ENCODE measurements at places on chromosomes 4 and X.

DNA sequence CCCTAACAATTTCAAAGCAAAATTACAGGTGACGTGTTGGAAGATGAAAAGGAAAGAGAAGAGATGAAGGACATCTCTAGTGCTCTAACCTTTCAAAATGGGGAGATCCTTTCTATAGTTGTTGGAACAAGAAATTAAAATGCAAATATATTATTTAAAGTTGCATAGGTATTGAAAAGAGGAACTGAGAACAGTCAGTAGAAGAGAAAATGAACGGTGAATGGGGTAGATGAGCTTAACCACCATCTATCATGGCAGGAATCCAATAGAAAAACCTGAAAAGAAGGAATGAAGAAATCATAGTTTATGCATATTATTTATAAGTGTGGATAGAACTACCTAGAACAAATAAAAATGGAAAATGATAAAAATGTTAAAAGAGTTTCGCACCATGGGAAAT is 42.0 kb downstream of the ANXA5 start:
- no peak for DNase-seq

- DNase-seq, result no peak
Observed at GRCh38 chr4:107900508-107900907, 30.8 kb upstream of the CYP2U1 start.

- DNase-seq, result peak; percentile 2
Observed at GRCh38 chr4:94486372-94486801, 34.6 kb downstream of the PDLIM5 start.

DNA sequence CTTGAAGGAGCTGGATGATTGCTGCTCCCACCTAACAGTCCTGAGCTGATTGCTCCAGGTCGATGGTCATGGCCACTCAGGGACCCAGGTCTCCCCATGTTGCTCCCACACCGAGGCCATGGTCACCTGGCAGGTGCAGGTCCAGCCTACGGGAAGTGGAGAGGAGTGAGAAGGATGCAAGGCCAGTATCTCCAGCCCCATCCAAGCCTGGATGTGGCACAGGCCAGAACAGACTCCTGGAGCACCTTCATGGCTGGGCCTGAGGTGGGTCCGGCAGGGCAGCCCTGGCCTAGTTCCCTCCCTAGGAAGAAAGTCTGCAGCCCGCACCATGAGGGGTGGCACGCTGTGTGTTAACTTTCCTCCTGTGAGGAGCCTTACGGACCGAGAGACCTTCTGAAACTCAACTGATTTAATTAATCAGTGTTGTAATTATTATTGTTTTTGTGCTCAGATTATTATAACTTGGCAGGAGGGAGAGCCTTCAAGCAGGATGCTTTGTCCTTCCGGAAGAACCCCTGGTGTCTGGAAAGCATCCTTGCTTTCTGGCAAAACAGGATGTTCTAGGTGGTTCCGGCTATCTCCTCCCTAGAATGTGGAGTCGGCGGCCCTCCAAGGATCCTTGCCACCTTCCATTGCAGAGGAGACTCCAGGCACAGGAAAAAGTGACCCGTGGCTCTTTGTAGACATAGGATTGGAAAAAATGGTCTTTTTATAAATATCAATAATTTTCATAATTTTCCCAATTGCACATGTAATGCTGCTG is 92.3 kb upstream of the ADRA2C start:
- no peak for DNase-seq

GRCh38 chrX:119398974-119399771 is at the start of gene SLC25A43:
Gene SLC25A43 (plus strand): TSS chrX:119399336. CDS start chrX:119399404, 68 bp downstream.
- no peak for DNase-seq

DNA sequence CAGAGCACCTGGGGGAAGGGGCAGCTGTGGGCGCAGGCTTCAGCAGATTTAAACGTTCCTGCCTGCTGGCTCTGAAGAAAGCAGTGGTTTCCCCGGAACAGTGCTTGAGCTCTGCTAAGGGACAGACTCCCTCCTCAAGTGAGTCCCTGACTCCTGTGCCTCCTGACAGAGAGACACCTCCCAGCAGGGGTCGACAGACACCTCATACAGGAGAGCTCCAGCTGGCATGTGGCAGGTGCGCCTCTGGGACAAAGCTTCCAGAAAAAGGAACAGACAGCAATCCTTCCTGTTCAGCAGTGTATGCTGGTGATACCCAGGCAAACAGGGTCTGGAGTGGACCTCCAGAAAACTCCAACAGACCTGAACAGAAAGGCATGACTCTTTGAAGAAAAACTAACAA is 68.1 kb downstream of the ZC4H2 start:
- DNase-seq, result no peak

DNA sequence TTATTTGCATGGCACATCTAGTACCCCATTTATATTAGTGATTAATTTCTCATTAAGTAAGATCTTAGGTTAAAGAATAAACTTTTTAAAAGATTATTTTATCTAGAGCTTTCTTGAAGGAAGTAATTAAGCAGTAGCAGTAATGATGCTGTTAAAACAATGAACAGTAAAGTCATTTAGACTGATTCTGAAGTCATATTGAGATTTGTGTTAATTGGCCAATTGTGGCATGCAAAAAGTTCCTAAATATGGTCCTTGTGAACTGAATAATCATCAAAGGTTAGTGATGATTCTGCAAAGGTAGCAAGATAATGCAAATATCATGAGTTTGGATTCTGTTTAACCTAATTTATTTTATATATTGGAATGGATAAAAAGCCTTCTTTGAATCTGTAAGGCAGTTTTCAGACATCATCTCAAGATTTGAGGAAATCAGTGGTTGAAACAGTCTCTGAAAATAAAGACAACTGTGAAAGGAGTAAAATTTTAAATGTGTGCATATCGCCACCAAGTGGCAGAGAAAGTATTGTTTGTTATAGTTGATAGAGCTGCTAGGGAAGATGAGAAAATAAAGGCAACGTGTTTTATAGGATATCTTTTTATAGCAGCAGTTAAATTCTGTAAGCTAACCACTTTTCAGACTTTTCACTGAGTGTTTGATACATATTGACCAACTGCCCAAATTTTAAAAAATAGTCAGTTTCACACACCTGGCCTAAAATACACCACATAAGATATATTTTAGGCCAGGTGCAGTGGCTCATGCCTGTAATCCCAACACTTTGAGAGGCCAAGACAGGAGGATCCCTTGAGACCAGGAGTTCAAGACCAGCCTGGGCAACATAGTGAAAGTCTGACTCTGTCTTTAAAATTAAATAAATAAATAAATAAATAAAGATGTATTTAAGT is 79.6 kb downstream of the CCKAR start:
- peak; percentile 58 for DNase-seq

Measured in LNCaP clone FGC (cell line).